ENCODE measurements at places on chromosomes 3 and 15. TPM values are rescaled to one million over a fixed set of nuclear protein-coding genes. Genes with fewer than 3 reads are reported as not detected.
A peak's percentile ranks its signal among the peaks of the same experiment; 100 is the strongest.

- H3K27ac ChIP-seq = no peak overlapping the region
- peaks cover 5% of the 10 kb centered on the region for H3K4me1 ChIP-seq
- no peaks in the 10 kb centered on the region for H3K36me3 ChIP-seq
- H3K27me3 ChIP-seq = peaks cover 32% of the 10 kb centered on the region
These were observed 186.7 kb downstream of the UACA start for GRCh38 chr15:70576696-70577095.

DNA sequence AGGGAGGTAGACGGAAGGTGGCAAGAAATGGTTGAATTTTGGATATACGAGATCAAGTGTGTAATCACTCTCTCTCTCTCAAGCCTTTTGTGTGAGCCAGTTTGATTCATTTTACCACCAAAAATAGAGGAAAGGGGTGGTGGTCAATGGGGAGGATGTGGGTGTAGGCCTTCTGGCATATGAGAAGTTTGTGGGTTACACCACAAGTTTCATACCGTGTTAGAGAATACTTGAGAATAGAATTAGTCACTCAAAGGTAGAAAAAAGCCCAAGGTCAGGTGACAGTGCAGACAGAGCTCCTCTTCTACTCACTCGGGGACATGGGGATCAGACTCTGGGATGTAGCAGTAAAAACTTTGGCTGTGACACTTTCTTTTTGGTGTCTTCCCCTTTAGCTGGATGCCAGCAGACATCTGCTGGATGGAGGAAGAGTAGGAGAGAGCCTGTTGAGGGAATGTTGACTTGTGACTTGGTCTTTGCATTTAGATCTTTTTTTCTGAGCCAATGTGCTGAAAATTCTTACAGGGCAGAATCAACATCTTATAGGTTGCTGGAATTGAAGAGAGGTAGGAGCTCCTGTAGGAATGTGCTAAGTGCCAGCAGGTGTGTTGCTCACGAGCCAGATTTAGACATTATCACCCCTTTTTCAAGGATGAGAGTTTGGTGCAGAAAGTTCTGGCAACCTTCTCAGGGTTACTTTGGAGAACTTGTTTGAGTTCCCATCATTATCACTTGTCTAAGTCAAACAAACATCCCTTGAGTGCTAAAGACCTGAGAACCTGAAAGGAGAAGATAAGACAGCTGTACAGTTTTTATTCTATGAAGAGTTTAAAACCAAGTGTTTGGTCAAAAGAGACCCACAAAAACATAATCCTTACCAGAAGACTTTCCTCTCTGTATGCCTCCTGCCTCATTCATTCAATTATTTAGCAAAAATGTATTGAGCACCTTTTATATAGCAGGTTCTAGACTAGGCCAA lies 43.9 kb upstream of the RYK start:
- H3K27me3 ChIP-seq = peaks cover 43% of the 10 kb centered on the region
- DNase-seq = peak; percentile 89
- H3K36me3 ChIP-seq = no peaks in the 10 kb centered on the region
- H3K4me1 ChIP-seq = peaks cover 2% of the 10 kb centered on the region
- H3K4me3 ChIP-seq = no peak overlapping the region

- peaks cover 6% of the 10 kb centered on the region for H3K27me3 ChIP-seq
- H3K4me1 ChIP-seq = no peaks in the 10 kb centered on the region
- no peaks in the 10 kb centered on the region for H3K36me3 ChIP-seq
These were observed 21.7 kb upstream of the TBC1D21 start for GRCh38 chr15:73851689-73852088.

- H3K4me1 ChIP-seq = no peaks in the 10 kb centered on the region
- no peak overlapping the region for H3K27ac ChIP-seq
- H3K4me3 ChIP-seq = no peak overlapping the region
- H3K27me3 ChIP-seq = no peaks in the 10 kb centered on the region
These were observed 345.0 kb downstream of the ZNF385D start for GRCh38 chr3:21405671-21406667.

- H3K27me3 ChIP-seq = no peaks in the 10 kb centered on the region
- DNase-seq = no peak
- H3K4me1 ChIP-seq = no peaks in the 10 kb centered on the region
- H3K4me3 ChIP-seq = no peak overlapping the region
- H3K36me3 ChIP-seq = no peaks in the 10 kb centered on the region
- no peak overlapping the region for H3K27ac ChIP-seq
These were observed 50.0 kb downstream of the ROPN1B start for GRCh38 chr3:126018995-126019394.

GRCh38 chr3:61323094-61323493 lies 71.8 kb upstream of the FHIT start:
- no peak overlapping the region for H3K27ac ChIP-seq
- DNase-seq = no peak
- H3K4me1 ChIP-seq = no peaks in the 10 kb centered on the region

DNA sequence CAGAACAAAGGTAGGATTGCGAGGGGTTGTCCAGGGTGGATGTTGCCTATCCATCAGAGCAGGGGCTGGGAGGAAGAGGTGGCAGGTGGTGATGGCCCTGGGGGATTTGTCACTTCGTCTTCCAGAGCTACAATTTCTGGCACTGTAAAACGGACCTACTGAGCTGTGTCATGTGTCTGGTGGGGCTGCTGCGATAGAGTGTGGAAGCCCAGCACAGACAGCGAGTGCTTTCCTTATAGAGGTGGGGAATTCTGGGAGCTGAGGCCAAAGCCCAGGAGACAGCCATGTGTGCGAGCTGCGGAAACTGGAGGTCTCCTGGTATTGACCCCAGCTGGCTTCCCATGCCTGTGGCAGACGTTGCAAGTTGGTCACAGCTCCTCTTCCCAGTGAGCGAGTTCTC lies 61.2 kb upstream of the SEC22A start:
- no peak overlapping the region for H3K27ac ChIP-seq
- no peaks in the 10 kb centered on the region for H3K4me1 ChIP-seq
- no peak for DNase-seq
- peaks cover 10% of the 10 kb centered on the region for H3K36me3 ChIP-seq
- no peak overlapping the region for H3K4me3 ChIP-seq
- H3K27me3 ChIP-seq = no peaks in the 10 kb centered on the region

The MNS1 gene
- total RNA-seq = 0.86 TPM

The KBTBD13 gene
- total RNA-seq = not detected
